CD8-positive, alpha-beta memory T cell (primary cell): ENCODE measurements at places on chromosomes 7 and 10. TPM values are rescaled to one million over a fixed set of nuclear protein-coding genes. Genes with fewer than 3 reads are reported as not detected.

The RSPH10B2 gene
- total RNA-seq, result 0.09 TPM

The GIMAP2 gene
- 42.9 TPM for total RNA-seq

- peak; percentile 54 for DNase-seq
Measured at GRCh38 chr10:123559066-123559822, 106.9 kb upstream of the GPR26 start.

- DNase-seq, result no peak
Measured at GRCh38 chr10:45408421-45409319, 34.7 kb downstream of the ALOX5 start.

The SLC16A12 gene
- total RNA-seq, result not detected

- DNase-seq, result no peak
Measured at GRCh38 chr10:75335191-75335590, 66.4 kb downstream of the ZNF503 start.

GRCh38 chr10:123796736-123797135, 94.9 kb downstream of the CPXM2 start:
- no peak for DNase-seq
